ENCODE measurements at places on chromosomes 4 and X. TPM values are rescaled to one million over a fixed set of nuclear protein-coding genes. Genes with fewer than 3 reads are reported as not detected.

- DNase-seq = no peak
Measured at GRCh38 chr4:70734971-70735370, 13.2 kb downstream of the RUFY3 start.

GRCh38 chr4:86683983-86684382 is 89.9 kb downstream of the PTPN13 start:
- DNase-seq = no peak

DNA sequence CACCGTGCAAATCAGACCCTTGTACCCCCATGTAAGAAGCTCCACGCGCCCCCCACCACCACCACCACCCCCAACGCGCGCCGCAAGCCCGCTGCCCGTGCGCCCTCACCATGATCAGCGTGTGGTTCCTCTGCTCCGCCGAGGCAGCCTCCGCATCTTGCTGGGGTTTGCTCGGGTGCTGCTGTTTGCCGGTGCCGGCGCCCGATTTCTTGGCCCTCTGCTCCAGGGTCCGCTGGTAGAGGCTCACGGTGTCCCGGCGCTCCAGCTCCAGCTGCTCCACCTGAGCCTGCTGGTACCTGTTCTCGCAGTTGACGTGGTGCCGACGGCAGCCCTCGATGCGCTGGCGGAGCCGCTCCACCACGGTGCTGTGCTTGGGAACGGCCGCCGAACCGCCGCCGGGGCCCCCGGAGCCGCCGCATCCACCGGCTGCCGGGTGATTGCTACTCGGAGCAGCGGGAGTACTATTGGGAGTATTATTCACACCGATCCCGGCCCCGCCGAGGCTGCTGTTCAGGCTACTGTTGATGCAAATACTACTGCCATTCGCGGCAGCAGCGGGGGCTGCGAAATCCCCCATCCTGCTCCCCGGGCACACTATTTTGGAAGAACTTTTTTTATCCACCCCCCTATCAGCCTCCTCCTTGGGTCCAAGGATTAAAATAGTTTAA is 1.1 kb downstream of the MAML3 start:
- DNase-seq = peak; percentile 55

- DNase-seq = peak; percentile 37
Measured at GRCh38 chrX:7170898-7171297, 22.9 kb upstream of the PUDP start.

- DNase-seq = no peak
Measured at GRCh38 chrX:45233531-45233930, 32.9 kb upstream of the DIPK2B start.

DNA sequence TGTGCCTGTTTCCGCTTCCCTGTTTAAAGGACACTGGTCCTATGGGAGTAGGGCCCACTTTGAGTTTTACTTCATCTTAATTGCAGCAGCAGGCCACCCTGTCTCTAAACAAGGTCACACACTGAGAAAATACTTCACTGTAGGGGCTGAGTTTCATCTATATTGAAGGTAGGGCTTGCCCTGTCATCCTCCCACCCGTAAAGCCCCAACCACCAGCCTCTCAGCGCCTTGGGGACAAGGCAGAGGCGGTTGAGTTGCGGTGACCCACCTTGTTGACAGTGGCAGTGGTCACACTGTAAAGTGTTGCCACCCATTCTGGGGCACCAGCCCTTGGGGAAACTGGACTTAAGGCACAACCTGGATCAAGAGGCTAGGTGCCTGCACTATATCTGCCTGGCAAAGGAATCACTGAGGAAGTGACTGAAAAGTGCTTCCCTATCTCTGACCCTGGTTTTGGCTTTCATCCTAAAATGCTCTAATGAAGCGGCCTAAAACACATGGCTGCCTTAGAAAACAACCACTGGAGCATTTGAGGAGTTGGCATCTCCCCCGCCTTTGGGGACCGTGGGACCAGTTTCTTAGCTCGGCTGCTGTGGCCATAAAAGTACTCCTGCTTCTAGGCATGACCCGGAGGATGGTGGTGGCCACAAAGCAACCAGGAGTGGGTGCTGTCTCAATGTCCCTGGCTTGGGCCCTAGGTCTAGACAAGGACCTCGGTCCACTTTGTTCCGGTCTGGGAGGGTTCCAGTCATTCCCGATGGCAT is 7.8 kb upstream of the WDR1 start:
- no peak for DNase-seq

Gene OTUD4
- 40.7 TPM for total RNA-seq

All from WTC11 (cell line).